ENCODE measurements at places on chromosomes 1 and 21. TPM values are rescaled to one million over a fixed set of nuclear protein-coding genes. Genes with fewer than 3 reads are reported as not detected.

LRRC3 gene
- 2.4 TPM for total RNA-seq

CD5L gene
- not detected for total RNA-seq

TCHHL1 gene
- not detected for total RNA-seq

ADAM30 gene
- not detected for total RNA-seq

ERICH3 gene
- total RNA-seq, result not detected

MMEL1 gene
- 1.1 TPM for total RNA-seq

All from thoracic aorta endothelial cell (primary cell).